Progenitor cell of endocrine pancreas (in vitro differentiated cells): ENCODE measurements at places on chromosomes 3 and 15.

DNA sequence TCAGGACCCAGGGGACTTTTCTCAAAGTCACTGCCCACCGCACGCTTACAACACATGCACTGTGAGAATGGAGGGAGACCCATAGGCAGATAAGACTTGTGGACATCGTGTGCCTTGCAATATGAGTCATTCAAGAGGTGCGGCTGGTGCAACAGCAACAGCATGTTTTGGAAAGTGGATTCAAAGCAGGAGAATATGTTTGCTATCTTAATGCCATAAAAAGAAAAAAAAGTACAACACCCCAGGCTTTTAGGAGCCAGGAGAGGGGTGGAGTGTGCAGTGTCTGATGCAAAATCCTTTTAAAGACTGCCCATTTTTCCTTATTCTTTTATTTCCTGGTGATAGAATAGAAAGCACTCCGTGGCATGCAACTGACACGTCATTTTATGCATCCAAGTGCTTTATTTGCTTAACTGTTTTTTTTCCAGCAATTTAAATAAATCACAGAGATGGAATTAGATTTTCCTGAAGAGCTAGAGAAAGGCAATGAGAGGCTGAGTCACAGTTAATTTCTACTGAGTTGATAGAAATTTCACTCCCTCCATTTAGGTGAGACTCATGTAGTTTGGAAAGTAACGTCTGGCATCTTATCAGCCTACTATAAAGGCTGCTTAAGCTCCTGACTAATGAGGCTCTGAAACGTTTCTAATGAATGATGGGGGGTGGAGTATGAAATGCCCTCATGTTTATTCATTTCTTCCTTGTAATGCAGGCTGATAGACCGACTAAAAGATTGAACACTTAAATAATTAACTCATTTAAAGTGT is 96.4 kb downstream of the NSUN3 start:
- H3K27ac ChIP-seq: no peak overlapping the region
- no peaks in the 10 kb centered on the region for H3K27me3 ChIP-seq
- no peaks in the 10 kb centered on the region for H3K36me3 ChIP-seq
- H3K4me3 ChIP-seq: no peak overlapping the region

DNA sequence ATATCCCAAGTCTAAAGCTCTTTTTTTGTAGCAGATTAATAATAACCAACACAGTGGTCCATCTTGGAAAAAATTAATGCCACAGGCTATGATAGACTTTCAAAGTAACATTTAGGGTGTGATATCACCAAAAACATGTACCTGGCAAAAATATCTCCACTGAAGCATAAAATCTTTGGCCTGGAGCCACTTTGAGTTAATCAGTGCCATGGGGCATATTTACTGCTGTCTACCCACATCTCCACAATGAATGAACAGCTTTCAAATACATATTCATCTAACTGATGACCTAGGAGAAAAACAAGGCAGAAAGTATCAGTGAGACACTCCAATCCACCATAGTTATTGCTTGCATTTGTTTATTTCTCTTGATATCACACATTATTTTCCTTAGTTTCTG is 296.0 kb upstream of the MDFIC2 start:
- DNase-seq: no peak
- no peaks in the 10 kb centered on the region for H3K27me3 ChIP-seq

- H3K4me3 ChIP-seq: no peak overlapping the region
- no peaks in the 10 kb centered on the region for H3K36me3 ChIP-seq
- H3K27me3 ChIP-seq: peaks cover 42% of the 10 kb centered on the region
- H3K27ac ChIP-seq: no peak overlapping the region
These were observed 5.8 kb upstream of the RYR3 start for GRCh38 chr15:33304924-33305323.

GRCh38 chr3:106232956-106233355 is 364.1 kb upstream of the CBLB start:
- no peak overlapping the region for H3K27ac ChIP-seq
- H3K36me3 ChIP-seq: no peaks in the 10 kb centered on the region
- DNase-seq: no peak
- H3K4me1 ChIP-seq: no peaks in the 10 kb centered on the region
- no peaks in the 10 kb centered on the region for H3K27me3 ChIP-seq

DNA sequence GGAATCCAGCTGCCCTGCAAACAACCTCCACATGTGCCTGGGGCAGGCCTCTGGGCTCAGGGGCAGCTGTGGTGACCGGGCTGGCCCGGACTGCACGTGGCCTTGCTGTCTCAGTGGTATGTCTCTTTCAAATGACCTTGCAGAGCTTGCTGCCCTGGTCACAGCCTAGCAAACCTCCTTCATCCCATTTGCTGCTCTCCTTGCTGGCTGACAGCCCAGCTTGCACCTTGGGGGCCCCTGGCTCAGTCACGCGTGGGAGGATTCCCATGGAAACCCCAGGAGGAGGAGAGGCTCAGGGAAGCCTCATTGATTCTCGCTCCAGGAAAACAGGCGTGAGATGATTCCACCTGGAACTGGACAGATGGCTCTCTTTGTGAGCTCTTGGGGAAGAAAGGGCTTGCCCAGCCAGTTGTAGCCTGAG is 5.6 kb downstream of the SPSB4 start:
- H3K4me1 ChIP-seq: peaks cover 12% of the 10 kb centered on the region
- no peak overlapping the region for H3K27ac ChIP-seq
- no peak overlapping the region for H3K4me3 ChIP-seq
- DNase-seq: no peak
- no peaks in the 10 kb centered on the region for H3K36me3 ChIP-seq
- H3K27me3 ChIP-seq: peaks cover 17% of the 10 kb centered on the region
